Stimulated activated CD8-positive, alpha-beta memory T cell treated with anti-CD3 and anti-CD28 coated beads, Interleukin-4, amount 100 ng/mL, for 4 hours (primary cell): ENCODE measurements at places on chromosomes 11 and 22.

DNA sequence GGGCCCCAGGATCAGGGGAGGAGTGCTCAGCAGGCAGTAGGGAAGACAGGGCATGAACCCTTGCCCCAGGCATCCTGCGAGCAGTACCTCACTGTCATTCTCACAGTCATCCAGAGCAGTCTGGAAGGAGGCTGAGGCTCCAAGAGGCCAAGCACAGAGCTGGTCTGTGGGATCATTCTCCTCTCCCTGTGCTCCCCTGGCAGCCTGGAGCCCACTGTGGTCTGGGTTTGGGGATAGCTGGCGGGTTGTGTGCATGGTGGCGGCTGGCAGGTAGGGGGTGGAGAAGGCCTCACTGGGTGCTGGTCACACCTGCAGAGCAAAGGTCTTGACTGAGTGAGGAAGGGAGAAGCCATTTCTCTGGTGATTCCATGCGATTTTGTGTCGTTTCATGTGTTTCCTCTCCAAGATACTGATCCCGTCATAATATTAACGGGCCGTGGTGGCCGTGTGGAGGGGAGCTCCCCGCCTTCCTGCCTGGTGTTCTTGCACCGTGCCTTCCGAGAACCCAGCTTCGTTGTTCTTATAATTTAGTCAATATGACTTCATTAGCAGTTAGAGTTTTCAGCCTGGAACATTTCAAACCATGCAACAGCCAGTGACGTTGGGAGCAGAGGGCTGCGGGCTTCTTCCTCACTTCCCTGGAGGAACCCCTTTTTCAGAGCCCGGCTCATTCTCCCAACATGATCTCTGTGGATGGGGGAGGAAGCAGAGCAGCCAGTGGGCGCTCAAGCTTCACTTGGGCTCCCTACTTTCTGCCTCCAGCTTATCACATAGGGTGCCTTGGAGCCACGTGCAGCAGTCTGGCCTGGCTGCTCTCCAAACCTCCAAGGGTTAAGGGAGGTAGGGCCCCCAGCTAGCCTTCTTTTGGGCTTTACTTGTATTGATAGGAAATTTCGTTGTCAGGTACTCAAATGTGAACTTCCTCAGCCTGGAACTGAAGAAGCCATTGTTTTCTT, 20.8 kb upstream of the ADORA2A start:
- DNase-seq = no peak

GRCh38 chr22:43583501-43583900, 171.7 kb downstream of the MPPED1 start:
- no peak for DNase-seq

GRCh38 chr11:11390068-11390771, 37.2 kb upstream of the CSNK2A3 start:
- DNase-seq = no peak

- DNase-seq = no peak
Observed at GRCh38 chr11:12260731-12261521, 116.4 kb upstream of the PARVA start.

- no peak for DNase-seq
Observed at GRCh38 chr11:119380827-119381180, 686 bp downstream of the USP2 start.
